ENCODE measurements at places on chromosomes 2 and 18.

DNA sequence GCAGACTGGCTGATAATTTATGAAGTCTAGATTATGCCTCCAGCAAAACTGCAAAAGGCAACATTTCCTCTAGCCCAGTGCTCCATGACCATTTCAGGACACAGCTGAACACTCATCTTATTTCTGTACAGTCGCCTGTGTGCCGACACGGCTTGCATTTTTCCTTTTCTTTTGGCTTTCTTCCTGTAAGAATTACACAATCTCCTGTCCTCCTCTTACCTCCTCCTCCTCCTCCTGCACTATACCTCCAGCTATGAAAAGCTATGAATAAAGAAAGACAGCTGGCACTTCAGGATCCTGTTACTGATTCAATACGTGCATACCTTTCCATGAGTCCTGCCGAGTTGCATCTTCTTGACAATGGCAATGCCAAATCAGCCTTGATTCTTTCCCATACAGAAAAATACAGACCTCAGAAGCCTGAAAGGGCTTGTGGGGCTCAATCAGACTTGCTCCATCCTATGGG lies 32.2 kb upstream of the TRIB2 start:
- DNase-seq: peak; percentile 31

DNA sequence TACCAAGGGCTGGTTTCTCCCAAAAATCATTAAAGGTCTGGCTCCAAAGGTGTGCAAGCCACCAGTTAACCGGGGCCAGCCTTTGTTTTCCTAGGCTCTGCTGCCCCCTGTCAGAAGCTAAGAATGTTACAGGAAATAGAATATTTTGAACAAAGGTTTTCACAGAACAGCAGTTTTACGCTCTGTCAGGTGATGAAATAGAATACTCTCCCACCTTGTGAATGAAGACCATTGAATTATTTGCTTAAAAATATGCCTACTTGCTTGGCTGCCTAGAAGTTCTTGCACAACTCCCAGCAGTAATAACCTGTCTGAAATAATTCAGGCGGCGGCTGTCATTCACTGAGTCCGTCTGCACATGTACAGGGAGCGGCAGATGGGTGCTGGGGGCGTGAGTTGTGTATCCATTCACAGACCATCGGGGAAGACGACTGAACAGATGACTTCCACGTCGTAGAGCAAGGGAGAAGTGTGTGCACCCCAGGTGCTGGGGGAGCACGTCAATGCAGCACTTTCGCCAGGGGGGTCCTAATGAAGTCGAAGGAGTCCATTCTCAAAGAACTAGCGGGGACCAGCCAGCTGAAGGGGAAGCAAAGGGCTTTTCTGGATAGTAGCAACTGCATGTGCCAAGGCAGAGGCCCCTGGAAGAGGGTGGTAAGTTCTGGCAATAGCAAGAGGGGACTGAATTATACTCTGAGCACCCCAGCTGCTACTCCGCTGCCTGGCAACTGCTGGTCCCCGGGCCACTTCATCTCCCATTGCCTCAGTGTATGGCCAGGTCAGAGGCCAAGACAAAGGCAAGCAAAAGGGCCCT lies 56.1 kb downstream of the SF3B1 start:
- peak; percentile 90 for DNase-seq

GRCh38 chr2:217604527-217605194 lies 398.1 kb downstream of the TNS1 start:
- no peak for DNase-seq

DNA sequence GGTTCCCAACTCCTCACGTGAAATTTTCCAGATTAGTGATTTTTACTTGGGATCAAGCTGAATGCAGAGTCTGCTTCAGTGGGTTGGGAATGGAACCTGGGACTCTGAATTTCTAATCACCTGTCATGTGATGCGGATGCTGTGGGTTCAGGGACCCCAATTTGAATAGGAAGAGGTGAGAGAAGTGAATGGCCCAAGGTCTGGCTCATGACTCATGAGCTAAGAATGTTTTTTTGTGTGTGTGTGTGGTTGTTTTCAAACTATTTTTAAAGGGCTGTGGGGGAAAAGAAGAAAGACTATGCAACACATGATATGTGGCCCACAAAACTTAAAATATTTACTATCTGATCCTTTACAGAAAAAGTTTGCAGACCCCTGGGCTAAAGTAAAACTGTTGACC lies 108.5 kb upstream of the CYRIA start:
- no peak for DNase-seq
